ENCODE measurements at places on chromosomes 13 and 19.

DNA sequence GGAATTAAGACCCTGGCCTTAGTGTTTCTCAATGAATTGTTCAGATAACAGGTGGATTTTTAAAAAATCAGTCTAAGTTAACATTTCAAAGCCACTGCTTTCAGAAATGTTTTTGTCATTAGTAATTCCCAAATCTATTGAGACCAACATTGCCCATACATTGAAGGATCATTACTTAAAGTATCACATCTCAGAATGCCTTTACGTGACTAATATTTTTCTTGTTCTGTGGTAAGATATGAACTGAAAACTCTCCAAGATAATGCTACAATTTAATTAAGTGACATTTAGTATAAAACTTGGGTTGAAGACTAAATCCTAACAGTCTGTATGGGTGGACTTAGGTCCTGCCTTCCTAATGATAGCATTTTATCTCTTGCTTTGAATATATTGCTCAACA is 59.4 kb upstream of the POSTN start:
- DNase-seq = no peak

DNA sequence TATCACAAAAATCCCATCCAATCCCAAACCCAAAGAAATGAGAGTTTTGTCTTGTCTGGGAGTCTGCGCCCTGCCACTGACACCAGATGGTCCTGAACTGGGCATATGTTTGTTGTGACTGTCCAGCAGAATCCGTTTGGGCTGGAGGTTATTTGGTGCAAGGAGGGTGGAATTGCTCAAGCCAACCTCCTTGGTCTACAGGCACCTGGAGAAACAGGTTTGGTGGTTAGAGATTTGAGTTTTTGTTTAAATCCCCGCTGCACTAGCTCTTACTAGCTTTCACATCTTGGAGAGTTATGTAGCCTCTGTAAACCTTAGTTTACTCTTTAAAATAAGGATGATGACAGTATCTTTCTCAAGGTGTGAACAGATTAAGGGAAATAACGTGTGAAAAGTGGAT is 101.7 kb downstream of the SLC7A1 start:
- DNase-seq = no peak

DNA sequence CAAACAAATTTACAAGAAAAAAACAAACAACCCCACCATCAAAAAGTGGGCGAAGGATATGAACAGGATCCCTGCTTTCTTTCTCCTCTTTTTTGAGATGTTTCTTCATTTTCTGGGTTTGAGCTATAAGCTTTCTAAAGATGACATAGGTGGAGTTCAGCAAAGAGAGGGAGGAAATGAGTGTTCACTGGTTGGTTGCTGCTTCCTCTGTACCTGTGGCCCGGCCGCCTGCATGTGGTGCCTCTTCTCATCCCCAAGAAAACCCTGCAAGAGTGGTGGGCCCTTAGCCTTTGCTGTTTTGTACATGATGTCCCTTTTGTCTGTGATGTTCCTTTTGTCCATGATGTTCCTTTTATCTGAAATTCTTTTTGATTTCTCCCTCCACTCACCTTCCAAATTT is 178.4 kb upstream of the SERP2 start:
- DNase-seq = no peak

- DNase-seq = no peak
Observed at GRCh38 chr19:23800868-23801267, 42.2 kb upstream of the ZNF681 start.

- no peak for DNase-seq
Observed at GRCh38 chr19:4730740-4731171, 7.1 kb upstream of the DPP9 start.

Data from urothelium cell line (cell line).